Motor neuron (in vitro differentiated cells): ENCODE measurements at places on chromosomes 2 and 18. TPM values are rescaled to one million over a fixed set of nuclear protein-coding genes. Genes with fewer than 3 reads are reported as not detected.

Gene IL1F10
- total RNA-seq: not detected in 2 replicates

Gene SESTD1
- 22.7 and 36.6 TPM in 2 replicates for total RNA-seq

Gene CNTNAP5
- total RNA-seq: 0.28 TPM in 1 of 2 replicates, not detected in the other

Gene FAM237A
- 10.3 and 36.3 TPM in 2 replicates for total RNA-seq

Gene LRATD1
- total RNA-seq: 29.4 and 29.5 TPM in 2 replicates

Gene ANKRD62
- total RNA-seq: 0.05 and 0.13 TPM in 2 replicates

Gene AGPS
- total RNA-seq: 21.6 and 24.0 TPM in 2 replicates

Gene GIGYF2
- total RNA-seq: 43.9 and 49.4 TPM in 2 replicates

Gene DPP4
- 0.32 and 1.6 TPM in 2 replicates for total RNA-seq

Gene ABCB11
- total RNA-seq: 0.07 TPM in 1 of 2 replicates, not detected in the other

Gene CRYGC
- total RNA-seq: not detected in 2 replicates

Gene UBXN2A
- total RNA-seq: 18.2 and 20.8 TPM in 2 replicates

Gene CTAGE1
- total RNA-seq: 0.13 TPM in 1 of 2 replicates, not detected in the other

Gene POMC
- not detected in 2 replicates for total RNA-seq

Gene RNU2-63P
- 32.8 and 45.4 TPM in 2 replicates for total RNA-seq

Gene TET3
- total RNA-seq: 15.5 and 17.4 TPM in 2 replicates

Gene SLC30A3
- total RNA-seq: 0.11 and 0.80 TPM in 2 replicates

Gene CPLX4
- 0.25 TPM in 1 of 2 replicates, not detected in the other for total RNA-seq

Gene FZD7
- total RNA-seq: 2.3 and 3.0 TPM in 2 replicates

Gene C2orf74
- total RNA-seq: 17.0 and 18.7 TPM in 2 replicates

Gene CRACDL
- 0.60 and 0.91 TPM in 2 replicates for total RNA-seq

Gene GALNT3
- 1.5 and 2.3 TPM in 2 replicates for total RNA-seq

Gene CRYBA2
- total RNA-seq: 0.81 and 2.6 TPM in 2 replicates

Gene TTLL4
- total RNA-seq: 18.5 and 19.1 TPM in 2 replicates

Gene ANKRD53
- total RNA-seq: 0.25 and 0.92 TPM in 2 replicates

Gene SCYGR4
- not detected in 2 replicates for total RNA-seq

Gene MAP2
- 0.94 and 3.2 TPM in 2 replicates for total RNA-seq

Gene PLEK
- total RNA-seq: 0.06 TPM in 1 of 2 replicates, not detected in the other

Gene SCN7A
- 0.92 and 1.2 TPM in 2 replicates for total RNA-seq

Gene NEB
- 3.9 and 4.0 TPM in 2 replicates for total RNA-seq

Gene MPP4
- 1.4 and 1.9 TPM in 2 replicates for total RNA-seq

Gene MDH1
- total RNA-seq: 210 and 231 TPM in 2 replicates

Gene PNO1
- 17.7 and 18.7 TPM in 2 replicates for total RNA-seq

Gene COLEC12
- total RNA-seq: 103 and 106 TPM in 2 replicates

Gene IL1B
- total RNA-seq: 6.3 and 19.7 TPM in 2 replicates

Gene NBEAL1
- total RNA-seq: 19.2 and 24.2 TPM in 2 replicates

Gene KIF3C
- 51.7 and 61.7 TPM in 2 replicates for total RNA-seq
